Purkinje cell (primary cell): ENCODE measurements at places on chromosomes 6 and 20. TPM values are rescaled to one million over a fixed set of nuclear protein-coding genes. Genes with fewer than 3 reads are reported as not detected.

Gene OPRL1
- 0.13 TPM in 1 of 2 replicates, not detected in the other for polyA plus RNA-seq

Gene ARFGEF3
- polyA plus RNA-seq: 10.4 and 12.2 TPM in 2 replicates

Gene SLC17A9
- not detected in 2 replicates for polyA plus RNA-seq

Gene DDRGK1
- polyA plus RNA-seq: 36.2 and 44.5 TPM in 2 replicates

Gene PSORS1C2
- not detected in 2 replicates for polyA plus RNA-seq

Gene CLIC5
- polyA plus RNA-seq: 0.54 TPM in 1 of 2 replicates, not detected in the other

Gene ENPP1
- 3.1 and 7.2 TPM in 2 replicates for polyA plus RNA-seq

Gene CST1
- polyA plus RNA-seq: not detected in 2 replicates

Gene EPPIN
- polyA plus RNA-seq: not detected in 2 replicates

Gene CCN6
- polyA plus RNA-seq: 0.74 and 1.5 TPM in 2 replicates
